T-helper 2 cell treated with Interferon-gamma antibody and Interleukin-4, amounts not matched to agents 5 μg/mL and 100 μg/mL, for 36 hours (primary cell): ENCODE measurements at places on chromosomes 3 and 15.

- H3K27ac ChIP-seq = no peak overlapping the region
- no peaks in the 10 kb centered on the region for H3K36me3 ChIP-seq
- H3K4me1 ChIP-seq = no peaks in the 10 kb centered on the region
- H3K27me3 ChIP-seq = peaks cover 13% of the 10 kb centered on the region
- H3K4me3 ChIP-seq = no peak overlapping the region
- no peak for DNase-seq
These were observed 35.8 kb downstream of the ST8SIA2 start for GRCh38 chr15:92429378-92430068.

DNA sequence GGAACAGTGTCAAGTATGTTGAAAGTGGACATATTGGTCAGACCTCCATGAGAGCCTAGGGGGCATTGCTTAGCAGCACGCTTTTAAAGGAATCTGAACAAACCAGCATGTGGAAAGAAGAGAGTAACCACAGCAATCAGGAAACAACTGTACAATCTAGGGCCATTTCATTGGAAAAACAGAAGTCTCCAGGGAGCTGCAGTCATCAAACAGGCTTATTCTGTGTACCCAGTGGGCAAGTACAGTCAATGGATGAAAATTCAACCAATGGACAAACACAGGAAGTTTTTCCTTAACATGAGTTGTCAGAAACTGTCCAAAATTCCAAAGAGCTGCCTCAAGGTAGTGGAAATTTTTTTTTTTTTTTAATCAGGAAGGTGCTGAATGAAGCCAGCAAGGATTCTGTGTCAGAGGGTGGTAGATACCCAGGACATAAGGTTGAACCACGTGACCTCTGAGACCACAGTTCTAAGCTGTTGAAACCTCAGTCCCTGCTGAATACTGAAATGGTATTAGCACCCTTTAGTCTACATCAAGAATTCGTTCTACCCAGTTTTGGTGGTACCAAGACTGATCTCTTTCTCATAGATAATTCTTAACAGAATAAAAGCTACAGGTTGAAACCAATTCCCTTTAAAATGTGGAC, 4.4 kb upstream of the DLG1 start:
- no peak overlapping the region for H3K27ac ChIP-seq
- H3K4me3 ChIP-seq = no peak overlapping the region
- H3K27me3 ChIP-seq = peaks cover 37% of the 10 kb centered on the region
- H3K36me3 ChIP-seq = no peaks in the 10 kb centered on the region

DNA sequence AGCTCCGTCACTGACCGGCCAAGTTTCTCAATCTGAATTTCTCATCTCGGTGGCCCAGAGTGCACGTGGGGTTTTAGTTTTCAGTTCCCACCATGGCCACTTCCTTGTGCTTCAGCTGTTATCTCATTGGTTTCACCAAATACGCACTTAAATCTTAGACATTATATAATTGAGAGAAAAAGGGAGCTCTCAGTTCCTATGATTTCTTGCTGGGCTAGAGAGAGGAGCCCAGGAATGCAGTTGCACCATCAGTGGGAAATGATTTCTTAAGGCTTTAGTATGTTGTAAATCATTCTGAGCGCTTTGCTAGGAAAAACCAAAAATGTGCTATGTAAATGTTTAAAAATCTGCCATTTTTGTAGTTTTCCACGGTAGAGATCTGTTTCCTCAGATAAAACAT, 53.2 kb downstream of the OXNAD1 start:
- no peaks in the 10 kb centered on the region for H3K27me3 ChIP-seq
- peaks cover 73% of the 10 kb centered on the region for H3K36me3 ChIP-seq
- H3K27ac ChIP-seq = no peak overlapping the region
- peak overlapping the region; percentile 32 for H3K4me3 ChIP-seq
- DNase-seq = peak; percentile 2
- peaks cover 63% of the 10 kb centered on the region for H3K4me1 ChIP-seq

GRCh38 chr3:40453933-40454332, 3.2 kb upstream of the RPL14 start:
- H3K27me3 ChIP-seq = no peaks in the 10 kb centered on the region
- no peak for DNase-seq
- peak overlapping the region; percentile 98 for H3K27ac ChIP-seq
- H3K4me3 ChIP-seq = peak overlapping the region; percentile 97
- peaks cover 15% of the 10 kb centered on the region for H3K36me3 ChIP-seq
- H3K4me1 ChIP-seq = peaks cover 35% of the 10 kb centered on the region

DNA sequence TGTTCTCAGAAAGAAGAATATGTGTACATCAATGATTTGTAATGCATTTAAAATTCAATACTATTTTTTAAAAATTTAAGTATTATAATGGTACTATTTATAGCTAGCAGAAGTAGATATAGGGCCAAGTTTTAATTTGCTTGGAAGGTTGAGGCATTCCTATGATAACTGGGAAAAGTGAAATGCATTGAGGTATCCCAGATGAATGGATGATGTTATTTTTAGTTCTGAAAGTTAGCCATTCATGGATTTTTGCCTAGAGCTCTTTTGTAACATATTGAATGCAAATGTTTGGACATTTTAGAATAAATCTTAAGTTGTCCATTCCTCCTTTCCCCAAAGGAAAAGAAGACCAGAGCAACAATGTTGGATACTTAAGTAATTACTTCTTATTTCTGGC, 47.6 kb downstream of the GAP43 start:
- peaks cover 11% of the 10 kb centered on the region for H3K4me1 ChIP-seq
- no peak for DNase-seq
- peaks cover 24% of the 10 kb centered on the region for H3K27me3 ChIP-seq

GRCh38 chr3:140051019-140051957, 116.3 kb downstream of the CLSTN2 start:
- H3K4me3 ChIP-seq = no peak overlapping the region
- H3K4me1 ChIP-seq = no peaks in the 10 kb centered on the region
- H3K27me3 ChIP-seq = no peaks in the 10 kb centered on the region
- H3K36me3 ChIP-seq = no peaks in the 10 kb centered on the region

DNA sequence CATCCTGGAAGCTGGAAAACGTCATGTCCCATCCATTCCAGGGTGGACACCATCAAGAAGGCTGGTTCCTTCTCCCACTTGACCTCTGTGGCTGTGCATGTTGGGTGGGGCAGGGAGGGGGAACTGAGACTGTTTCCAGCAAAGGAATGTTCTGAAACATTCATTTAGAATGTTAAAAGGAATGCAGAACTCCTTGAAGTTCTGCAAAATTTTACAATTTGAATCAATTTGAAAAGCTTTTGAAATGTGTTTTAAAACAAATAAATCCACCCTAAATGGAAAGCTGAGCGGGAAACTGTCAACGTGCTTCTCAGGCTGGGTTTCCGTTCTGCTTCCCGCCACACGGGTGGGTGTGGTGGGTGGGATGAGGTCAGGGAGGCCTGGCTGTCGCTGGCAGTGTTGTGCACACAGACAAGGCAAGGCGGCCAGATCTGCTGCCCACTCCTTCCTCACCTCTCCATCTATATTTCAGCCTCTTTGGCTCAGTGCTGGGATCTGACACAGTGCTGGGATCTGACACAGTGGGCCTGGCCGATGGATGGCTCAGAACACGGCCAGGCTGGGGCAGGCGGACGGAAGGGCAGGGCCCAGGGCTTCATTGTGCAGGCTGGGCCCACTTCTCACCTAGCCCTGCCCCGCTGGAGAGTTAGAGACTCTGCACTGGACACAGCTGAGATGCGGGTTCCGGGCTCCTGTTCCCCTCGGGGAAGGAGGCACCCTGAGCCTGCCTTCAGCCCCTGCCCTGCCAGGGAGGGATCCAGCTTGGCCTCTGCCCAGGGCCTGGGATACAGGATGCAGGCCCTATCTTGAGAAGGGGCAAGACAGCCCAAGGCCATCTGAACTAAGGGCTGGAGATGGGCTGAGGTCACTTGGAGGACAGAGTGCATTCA, 110.4 kb downstream of the TMEM266 start:
- no peaks in the 10 kb centered on the region for H3K36me3 ChIP-seq
- H3K4me3 ChIP-seq = no peak overlapping the region
- no peak overlapping the region for H3K27ac ChIP-seq
- peaks cover 10% of the 10 kb centered on the region for H3K27me3 ChIP-seq

GRCh38 chr3:33718595-33718907, 497 bp upstream of the CLASP2 start:
- H3K36me3 ChIP-seq = no peaks in the 10 kb centered on the region
- H3K27ac ChIP-seq = peak overlapping the region; percentile 92
- H3K27me3 ChIP-seq = peaks cover 3% of the 10 kb centered on the region
- H3K4me1 ChIP-seq = peaks cover 10% of the 10 kb centered on the region

DNA sequence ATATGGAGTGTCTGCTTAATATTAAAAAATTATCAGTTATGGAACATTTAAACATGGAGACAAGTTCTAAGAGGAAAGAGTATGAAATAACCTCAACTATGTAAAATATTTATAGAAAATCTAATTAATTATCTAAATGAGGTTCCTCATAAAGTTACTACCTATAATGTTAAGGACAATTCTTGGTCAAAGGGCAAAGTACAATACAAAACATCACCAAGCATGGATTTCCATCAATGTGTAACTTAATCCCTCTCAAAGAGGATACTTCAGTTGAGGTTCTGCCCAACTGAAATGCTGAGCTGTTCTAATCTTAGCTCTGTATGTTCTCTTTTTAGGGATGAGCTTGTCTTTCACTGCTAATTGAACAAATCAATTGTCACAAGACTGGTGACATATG, 56.0 kb upstream of the CHRM5 start:
- no peak overlapping the region for H3K4me3 ChIP-seq
- no peaks in the 10 kb centered on the region for H3K36me3 ChIP-seq
- no peaks in the 10 kb centered on the region for H3K4me1 ChIP-seq
- no peak for DNase-seq
- H3K27me3 ChIP-seq = no peaks in the 10 kb centered on the region

GRCh38 chr3:39445927-39446326, 21.6 kb upstream of the MOBP start:
- H3K4me1 ChIP-seq = no peaks in the 10 kb centered on the region
- H3K4me3 ChIP-seq = no peak overlapping the region
- no peaks in the 10 kb centered on the region for H3K36me3 ChIP-seq
- H3K27ac ChIP-seq = no peak overlapping the region
- H3K27me3 ChIP-seq = peaks cover 11% of the 10 kb centered on the region
- no peak for DNase-seq

DNA sequence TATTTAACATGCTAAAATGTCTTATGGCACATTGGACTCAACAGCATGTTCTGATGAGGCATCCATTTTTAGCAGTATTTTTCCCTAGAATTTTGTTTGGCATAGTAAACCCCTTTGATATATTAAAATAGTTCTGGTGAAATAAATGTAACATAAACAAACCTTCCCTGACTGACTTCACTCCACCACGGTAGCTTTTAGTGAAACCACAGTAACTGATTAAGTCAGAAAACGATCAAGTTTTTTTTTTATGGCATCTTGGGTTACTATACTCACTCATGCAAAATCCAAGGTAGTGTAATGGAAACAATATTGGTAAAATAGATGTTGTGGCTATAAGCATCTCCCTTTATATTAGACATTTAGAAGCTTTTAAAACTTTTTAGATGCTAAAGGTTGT, 2.8 kb downstream of the SERP1 start:
- peaks cover 45% of the 10 kb centered on the region for H3K4me1 ChIP-seq
- H3K4me3 ChIP-seq = no peak overlapping the region
- H3K36me3 ChIP-seq = peaks cover 43% of the 10 kb centered on the region
- H3K27me3 ChIP-seq = no peaks in the 10 kb centered on the region

GRCh38 chr3:62570888-62571287, 197.5 kb upstream of the FEZF2 start:
- H3K4me1 ChIP-seq = no peaks in the 10 kb centered on the region
- H3K27me3 ChIP-seq = no peaks in the 10 kb centered on the region
- no peak overlapping the region for H3K27ac ChIP-seq
- no peak overlapping the region for H3K4me3 ChIP-seq
- no peak for DNase-seq

DNA sequence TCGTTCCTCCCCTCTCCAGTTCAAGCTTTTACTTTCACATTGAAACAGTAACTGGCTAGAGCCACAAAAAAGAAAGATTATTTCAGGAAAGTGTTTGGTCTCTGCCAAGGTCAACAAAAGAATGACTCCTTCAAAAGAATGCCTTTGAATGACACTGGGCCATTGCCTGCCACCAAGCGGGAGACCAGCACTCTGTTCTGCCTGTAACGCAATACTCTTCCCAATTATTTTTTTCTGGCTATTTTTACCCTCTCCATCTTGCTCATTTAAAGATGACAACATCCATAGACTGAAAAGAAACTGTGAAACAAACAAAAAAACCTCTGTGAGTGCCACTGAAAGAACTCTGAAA, 37.3 kb downstream of the EHHADH start:
- no peaks in the 10 kb centered on the region for H3K4me1 ChIP-seq
